ENCODE measurements at places on chromosomes 7 and 10.

DNA sequence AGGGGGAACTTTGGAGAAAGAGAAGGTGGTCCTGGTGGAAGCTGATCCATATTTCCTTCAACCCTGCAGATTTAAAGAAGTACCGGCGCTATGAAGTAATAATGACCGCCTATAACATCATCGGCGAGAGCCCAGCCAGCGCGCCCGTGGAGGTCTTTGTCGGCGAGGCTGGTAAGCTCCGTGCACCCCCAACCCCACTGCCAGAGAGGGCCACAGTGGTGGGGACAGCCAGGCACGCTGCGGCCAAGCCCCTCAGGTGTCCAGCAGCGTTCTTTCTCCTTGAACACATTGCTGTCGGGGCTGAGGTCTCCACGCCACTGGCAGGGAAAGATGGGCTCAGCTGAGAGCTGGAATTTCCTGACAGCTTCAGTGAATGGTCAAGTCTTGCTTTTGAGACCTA lies 503.7 kb upstream of the FOXK1 start:
- no peak for DNase-seq

DNA sequence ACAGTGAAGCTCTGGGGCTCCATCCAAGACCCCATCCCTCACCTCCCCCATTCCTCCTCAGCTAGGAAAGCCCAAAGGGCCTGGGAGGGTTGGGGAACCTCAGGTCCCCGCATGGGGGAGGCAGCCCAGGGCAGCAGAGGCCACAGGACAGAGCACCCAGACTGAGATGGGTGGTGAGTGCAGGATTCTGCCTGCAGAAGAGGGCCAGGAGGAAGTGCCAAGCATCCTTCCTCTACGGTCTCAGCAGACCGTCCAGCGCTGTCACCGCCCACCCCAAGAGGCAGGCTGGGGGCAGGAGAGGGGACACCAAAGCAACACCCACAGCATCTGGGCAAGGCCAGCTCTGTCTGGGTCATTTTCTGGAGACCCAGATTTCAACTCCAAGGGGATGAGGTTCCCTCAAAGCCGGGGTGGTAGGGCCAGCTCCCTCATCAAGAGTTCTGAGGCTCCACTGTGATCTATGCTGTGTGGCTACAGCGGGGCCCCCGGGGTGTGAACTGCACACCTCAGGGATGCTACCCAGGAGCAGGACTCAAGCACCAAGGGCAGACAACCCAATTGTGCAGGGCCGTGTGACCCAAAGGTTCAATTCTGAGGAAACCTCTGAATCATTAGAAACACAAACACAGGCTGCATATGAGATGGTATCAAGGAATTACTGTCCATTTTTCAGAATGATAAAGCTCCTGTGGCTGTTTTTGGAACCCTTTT lies 46.8 kb downstream of the CAMK2B start:
- peak; percentile 3 for DNase-seq

DNA sequence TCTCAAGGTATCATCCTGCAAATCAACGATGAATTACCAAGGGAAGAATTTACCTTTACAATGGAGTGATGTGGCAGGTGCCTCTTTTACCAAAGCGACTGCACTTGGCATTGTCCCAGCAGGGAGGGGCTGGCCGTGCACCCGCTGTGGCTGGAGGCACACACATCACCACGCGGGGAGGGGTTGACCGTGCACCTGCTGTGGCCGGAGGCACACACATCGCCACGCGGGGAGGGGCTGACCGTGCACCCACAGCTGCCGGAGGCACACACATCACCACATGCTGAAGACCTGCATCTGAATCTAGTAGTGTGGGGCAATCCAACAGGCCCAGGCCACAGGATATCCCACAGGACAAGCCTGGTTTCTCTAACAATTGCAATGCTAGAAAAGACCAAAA lies 493.5 kb downstream of the DNAJB6 start:
- DNase-seq = no peak

GRCh38 chr10:48279081-48279751 lies 4.7 kb upstream of the FRMPD2 start:
- DNase-seq = no peak

DNA sequence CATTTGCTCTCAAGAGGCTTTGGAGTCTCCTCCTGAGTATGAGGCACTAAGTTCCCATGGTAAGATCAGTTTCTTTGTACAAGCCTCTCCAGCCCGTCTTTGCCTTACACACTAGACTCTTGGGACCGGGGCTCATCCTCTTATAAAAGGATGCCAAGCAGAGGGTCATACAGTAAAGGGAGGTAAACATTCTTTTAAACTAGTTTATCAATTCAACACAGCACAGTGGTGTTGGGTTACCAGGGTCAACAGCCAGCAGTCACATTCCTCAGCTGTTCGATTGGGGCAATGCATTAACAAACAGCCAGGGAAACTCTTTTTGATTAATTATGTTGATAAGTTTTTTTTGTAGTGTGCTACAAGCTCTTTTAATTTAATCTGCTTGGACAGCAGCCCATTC lies 37.8 kb downstream of the HHEX start:
- no peak for DNase-seq

DNA sequence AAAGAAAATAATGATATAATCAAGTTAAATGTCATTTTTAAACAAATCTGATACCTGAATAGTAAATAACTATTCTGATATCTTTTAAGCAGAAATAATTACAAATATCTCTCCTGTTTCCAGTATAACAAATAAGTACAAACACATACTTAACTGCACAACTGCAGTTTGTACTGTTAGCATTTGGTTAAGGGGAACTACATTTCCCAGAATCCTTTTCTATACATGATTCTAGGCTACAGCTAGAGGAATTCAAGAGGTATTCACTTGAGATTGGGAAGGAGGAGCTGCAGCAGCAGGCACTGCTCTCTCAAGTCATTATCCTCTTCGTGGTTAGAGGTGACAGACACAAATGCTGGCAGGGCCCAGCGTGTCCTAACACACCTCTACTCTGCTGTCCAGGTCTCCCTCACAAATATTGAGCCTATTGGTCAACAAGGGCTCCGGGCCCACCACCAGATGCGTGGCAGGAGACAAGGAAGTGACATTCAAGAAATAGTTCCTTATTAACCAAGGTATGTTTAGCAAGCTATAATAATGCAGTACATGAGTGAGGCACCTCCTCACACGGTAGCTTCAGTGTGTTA lies 255.1 kb upstream of the MKLN1 start:
- DNase-seq = no peak

GRCh38 chr10:31759124-31759798 lies 169.4 kb downstream of the ARHGAP12 start:
- peak; percentile 73 for DNase-seq

- no peak for DNase-seq
Observed at GRCh38 chr10:112235141-112235540, 48.1 kb upstream of the TECTB start.
